ENCODE measurements at places on chromosomes 12 and 14.
A peak's percentile ranks its signal among the peaks of the same experiment; 100 is the strongest.

GRCh38 chr14:61470261-61470960 lies 149.0 kb downstream of the PRKCH start:
- no peak for DNase-seq

GRCh38 chr14:87940382-87940781 lies 52.6 kb downstream of the GALC start:
- no peak for DNase-seq

DNA sequence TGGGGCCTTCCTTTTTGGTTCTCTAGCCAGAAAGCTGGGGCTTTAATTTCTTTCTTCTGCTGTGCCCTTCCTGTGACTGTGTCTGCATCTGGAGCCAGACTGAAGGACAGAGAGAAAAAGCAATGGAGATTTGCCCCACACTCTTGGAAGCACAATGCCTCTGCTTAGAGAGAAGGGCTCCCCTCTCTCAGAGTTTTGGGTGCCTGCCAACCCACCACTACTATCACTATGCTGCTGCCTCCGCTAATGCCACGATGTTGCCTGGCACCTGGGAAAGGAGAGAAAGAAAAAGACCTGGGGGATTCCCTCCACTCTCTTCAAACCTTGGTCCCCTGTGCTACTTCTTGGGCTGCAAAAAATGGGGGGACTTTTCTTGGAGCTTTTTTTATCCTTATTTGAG lies 52.6 kb downstream of the TMEM260 start:
- DNase-seq, result no peak

DNA sequence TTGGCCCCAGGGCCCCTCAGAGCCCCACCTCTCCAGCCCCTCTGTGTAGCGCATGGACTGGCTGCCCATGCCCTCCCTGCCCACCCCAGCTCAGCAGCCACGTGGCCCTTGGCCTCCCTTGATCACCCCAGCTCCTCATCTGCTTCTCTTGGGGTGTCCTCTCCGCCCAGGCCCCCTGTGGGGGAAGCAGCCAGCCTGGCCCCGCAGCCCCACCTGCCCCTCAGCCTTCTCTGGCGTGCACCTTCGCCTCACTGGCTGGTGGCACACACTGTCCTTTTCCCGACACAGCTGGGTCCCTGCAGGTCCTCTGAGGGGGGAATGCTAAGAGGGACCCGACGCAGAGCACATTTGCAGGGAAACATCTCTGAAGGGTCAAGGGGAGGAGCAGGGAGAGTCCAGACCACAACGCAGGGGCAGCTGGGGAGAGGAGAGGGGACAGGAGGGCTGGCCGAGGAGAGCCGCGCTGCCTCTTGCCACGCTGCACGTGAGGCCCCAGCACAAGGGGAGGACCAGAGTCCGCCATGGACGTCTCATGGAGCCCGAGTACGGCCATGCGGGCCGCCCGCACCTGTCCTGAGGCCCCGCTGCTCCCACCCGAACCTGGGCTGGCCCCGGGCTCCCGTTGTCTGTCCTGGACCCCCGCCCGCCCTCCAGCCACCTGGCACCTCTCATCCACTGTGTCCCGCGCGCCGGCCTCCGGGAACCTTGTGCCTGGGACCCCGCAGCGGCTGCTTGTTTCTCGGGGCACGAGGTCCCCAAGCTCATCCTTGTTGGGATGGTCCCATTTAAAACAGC lies 36.1 kb downstream of the PACS2 start:
- no peak for DNase-seq

- DNase-seq, result no peak
These were observed 74.3 kb downstream of the LMO3 start for GRCh38 chr12:16531621-16532020.

DNA sequence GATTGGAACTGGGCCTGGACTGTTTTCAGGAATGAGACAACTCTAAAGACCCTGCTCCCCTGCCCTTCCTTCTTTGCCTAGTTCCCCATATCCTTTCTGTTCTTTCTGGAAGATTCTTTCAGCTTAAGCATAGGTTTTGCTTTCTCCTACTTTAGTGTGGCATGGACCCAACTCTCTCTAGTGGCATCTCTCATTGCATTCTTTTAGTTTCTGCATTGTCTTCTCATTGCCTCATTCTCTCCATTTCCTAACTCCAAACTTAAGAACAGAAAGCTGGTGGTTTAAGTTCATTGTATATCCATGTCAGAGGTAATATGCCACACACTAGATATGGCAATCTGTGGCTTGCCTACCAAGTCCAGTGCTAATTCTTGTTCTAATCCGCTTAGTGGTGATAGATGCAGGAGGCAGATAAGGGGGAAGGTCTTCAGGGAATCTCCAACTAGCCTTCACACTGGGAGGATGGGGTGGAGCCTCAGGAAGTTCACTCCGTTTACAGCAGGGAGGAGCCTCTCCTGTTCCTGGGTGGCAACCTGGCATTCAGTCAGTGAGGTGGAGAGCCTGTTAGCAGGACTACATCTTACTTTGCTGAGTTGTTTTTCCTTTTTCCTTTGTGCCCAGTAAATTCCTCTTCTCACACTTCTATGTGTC lies 165.1 kb upstream of the LMNTD1 start:
- DNase-seq, result no peak

DNA sequence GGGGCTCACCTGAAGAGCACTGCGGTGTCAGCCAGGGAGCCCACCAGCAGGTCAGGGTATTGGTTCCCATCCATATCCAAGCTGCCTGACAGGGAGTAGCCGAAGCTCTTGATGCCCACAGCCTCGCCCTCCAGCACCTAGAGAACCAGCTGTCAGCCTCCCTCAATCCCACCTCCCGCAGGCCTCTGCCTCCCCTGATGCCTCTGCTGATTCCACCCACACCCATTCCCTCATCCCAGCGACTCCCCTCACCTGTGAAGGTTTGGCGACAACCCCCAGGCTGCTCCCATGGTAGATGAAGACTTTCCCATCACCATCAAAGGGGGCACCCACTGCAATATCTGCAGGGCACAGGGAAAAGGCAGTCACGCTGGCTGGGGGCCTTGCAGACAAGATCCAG lies 10.0 kb downstream of the ITGA7 start:
- no peak for DNase-seq

- no peak for DNase-seq
These were observed 78.1 kb downstream of the RPL10L start for GRCh38 chr14:46573498-46573897.

DNA sequence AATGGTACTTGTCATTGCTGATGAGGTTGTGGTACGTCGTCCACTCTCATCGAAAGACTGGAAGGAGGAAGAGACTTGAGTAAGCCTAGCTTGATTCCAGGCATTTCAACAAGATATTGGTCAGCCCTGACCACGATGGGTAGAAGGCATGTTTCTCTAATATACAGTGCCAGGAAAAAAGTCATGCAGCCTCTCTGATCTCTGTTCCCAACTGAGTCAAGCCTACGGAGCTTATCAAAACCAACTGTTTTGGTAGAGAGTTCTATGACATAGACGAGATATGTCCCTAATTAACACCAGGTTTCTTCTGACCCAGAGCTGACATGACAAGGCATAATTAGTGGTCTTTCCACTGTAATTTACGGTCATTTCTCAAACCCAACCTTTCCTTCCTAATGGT lies 58.5 kb downstream of the NIN start:
- DNase-seq, result no peak

DNA sequence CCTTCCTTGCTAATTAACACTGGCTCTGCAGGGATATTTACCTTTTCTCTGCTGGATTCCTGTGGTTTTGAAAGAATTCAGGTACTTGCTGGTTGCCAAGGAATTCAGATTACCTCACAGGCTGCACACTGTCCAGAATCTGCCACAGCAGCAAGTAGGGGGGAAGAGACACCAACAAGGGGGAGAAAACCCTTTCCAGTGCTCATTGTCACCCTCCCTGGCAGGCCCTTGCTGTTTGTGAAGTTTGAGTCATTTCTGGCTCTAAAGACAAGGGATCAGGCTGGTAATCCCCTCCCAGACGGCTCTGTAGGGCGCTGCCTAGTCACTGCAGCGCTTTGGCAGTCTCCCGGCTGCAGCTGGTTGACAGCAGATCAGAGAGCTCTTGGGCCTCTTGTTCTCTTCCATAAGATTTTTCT lies 50.8 kb downstream of the TTLL5 start:
- no peak for DNase-seq

- DNase-seq, result peak; percentile 65
These were observed at the start of gene TAMALIN for GRCh38 chr12:52006726-52007157. TAMALIN (plus strand) TSS chr12:52006946; CDS start chr12:52007020, 74 bp downstream.

DNA sequence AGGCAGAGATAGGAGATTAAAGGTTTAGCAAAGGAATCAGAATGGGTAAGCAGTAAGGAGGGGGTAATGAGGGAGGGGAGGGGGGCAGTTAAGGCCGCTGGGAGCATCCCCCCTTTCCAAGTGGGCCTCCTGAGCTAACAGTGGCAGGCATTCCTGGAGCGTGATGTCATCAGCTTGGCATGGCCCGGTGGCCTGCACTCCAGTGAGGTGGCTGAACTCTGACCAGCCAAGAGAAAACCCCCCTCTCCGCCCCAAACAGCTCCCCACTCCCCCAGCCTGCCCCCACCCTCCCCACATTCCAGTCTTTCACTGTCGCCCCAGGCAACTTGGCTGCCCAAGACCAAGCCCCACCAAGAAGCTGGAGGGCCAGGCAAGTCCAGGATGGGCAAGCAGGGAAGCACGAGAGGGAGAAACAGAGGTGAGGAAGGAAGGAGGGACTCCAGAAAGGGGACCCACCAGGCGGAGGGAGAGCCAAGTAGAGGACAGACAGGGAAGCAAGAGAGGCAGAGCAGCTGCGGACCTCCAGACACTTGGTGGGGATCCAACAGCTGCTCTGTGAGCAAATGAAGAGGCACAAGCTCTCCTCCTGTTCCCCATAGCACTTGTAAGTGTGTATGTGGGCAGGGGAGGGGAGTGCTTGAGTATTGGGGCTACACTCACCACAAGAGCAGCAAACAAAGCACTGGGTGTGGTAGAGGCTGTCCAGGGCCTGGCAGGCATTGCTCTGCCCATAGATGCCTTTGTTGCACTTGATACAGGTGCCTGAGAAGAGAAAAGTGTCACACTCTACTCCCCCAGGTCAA lies 4.5 kb downstream of the AJUBA start:
- DNase-seq, result no peak

DNA sequence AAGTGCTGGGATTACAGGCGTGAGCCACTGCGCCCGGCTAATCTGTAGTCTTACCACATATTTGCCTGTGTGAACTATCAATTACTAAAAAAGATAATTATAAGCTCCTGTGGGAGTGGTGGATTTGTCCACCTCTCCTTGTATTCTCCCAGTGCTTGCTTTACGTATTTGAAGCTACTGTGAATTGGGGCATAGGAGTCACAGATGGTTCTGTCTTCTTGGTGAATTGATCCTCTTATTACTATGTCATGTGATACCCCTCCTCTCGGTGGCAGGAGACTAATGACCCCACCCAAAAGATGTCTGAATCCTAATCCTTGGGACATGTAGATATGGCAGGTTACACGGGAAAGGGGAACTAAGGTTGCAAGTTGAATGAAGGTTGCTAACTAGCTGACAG lies 11.8 kb downstream of the GPR132 start:
- no peak for DNase-seq

- peak; percentile 8 for DNase-seq
These were observed 53.1 kb downstream of the SIX6 start for GRCh38 chr14:60561845-60562746.

DNA sequence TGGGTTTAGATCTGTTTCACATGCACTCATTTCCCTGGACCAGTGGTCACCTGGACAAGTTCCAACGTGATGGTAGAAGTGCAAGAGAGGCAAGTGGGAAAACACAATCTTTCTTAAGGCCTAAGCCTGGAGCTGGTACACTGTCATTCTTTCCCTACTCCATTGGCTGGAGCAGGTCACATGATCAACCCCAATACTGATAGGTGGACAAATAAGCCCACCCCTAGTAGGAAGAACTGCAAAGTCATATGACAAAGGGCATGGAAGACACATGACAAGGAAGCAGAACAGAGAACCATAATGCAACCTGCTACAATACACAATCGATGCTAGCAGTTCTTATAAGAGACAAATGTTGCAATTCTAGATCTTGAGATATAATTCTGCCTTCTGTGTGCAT lies 66.3 kb downstream of the SRRM4 start:
- DNase-seq, result no peak

DNA sequence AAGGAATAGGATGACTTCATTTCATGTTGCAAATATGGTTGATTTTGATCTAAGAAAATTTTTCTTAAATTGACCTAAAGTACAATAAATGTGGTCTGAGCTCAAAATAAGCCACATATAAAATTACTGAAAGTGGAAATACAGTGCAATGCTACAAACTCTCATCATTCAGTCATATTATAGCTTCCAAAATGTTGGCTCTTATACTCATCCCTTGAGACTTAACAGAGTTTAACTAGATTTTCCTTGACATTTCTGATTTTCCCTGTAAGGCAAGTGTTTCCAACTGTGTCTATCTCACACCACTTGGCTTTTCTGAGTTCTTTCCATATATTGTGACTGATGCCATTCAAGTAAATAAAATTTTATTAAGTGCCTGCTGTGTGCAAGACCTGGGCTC lies 123.7 kb upstream of the NTF3 start:
- no peak for DNase-seq

- DNase-seq, result no peak
These were observed 76.6 kb downstream of the ERGIC2 start for GRCh38 chr12:29304388-29304787.

DNA sequence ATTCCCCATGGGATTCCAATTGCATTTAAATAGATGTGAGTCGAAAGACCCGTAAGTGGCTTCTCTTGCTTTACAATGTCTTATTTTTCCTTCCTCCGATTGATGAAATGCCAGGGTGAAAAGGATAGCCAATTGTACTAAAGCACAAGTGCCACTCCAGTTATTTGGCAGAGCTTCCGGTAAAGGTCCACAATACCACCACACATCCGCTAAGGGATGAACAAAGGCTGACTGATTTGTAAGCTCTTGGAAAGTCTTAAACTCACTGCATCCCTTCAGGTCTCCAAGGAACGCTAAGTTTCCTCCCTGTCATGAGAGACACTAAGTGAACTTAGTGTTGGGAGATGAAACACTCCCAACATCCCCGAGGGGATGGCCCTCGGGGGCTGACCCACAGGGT lies 21.2 kb upstream of the RNASE1 start:
- no peak for DNase-seq

DNA sequence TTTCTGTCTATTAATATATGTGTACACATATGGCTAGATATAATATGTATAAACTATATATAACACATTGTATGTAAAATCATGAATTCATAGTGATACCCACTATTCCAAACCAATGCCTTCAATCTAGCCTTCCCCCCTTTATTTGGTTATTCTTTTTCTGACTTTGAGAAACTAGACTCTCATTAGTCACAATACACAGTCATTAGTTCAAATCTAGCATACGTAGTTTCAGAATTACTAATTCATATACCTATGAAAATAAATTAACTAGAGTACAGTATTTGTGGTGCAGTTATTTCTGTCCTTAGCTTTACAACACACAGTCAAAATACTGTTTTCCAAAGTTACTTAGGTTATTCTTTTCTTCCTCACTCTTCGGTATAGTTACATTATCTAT lies 268.2 kb downstream of the DPF3 start:
- DNase-seq, result no peak

DNA sequence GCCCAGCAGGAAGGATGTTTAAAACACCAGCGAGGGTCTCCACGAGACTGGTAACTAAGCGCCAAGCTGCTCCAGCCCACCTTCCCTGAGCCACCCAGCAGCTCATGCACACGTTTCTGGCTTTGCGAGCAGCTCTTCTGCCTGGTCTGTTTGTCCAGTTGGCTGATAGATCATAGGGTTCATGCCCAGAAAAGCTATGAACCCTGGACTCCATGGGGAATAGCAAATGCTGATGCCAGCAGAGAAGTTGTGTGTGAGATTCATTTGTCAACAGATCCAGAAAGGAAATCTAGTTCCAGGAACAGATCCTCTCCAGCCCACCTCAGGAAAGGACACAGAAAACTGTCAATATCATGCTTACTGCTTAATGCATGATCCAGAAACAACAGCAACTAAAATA lies 28.2 kb upstream of the RIMBP2 start:
- no peak for DNase-seq

Data from stimulated activated CD4-positive, alpha-beta T cell treated with anti-CD3 and anti-CD28 coated beads, Interleukin-12 subunit alpha, Interleukin-12 subunit beta, amount 100 ng/mL, for 24 hours (primary cell).